Neural crest cell (in vitro differentiated cells): ENCODE measurements at places on chromosomes 11 and 22.

DNA sequence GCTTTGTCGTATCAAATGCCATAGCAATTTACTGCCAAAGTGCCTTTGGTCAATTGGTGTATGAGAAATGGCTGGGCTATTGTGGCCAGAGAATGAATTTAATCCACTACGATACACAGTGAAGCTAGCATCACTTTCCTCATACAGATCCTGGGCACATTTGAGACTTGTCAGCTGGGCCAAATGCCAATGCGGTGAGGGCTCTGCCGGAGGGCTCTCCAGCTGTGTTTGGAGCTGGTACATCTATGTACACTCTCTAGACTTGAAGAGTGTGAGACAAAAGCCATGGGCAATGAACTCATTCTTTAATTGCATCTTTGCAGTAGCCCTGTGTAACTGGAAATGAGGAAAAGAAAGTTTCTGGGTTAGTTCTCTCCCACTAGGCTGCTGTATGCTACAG is 1052.9 kb downstream of the NTM start:
- DNase-seq = no peak

- no peak for DNase-seq
Measured at GRCh38 chr22:37664249-37665101, 6.0 kb downstream of the PDXP start.

DNA sequence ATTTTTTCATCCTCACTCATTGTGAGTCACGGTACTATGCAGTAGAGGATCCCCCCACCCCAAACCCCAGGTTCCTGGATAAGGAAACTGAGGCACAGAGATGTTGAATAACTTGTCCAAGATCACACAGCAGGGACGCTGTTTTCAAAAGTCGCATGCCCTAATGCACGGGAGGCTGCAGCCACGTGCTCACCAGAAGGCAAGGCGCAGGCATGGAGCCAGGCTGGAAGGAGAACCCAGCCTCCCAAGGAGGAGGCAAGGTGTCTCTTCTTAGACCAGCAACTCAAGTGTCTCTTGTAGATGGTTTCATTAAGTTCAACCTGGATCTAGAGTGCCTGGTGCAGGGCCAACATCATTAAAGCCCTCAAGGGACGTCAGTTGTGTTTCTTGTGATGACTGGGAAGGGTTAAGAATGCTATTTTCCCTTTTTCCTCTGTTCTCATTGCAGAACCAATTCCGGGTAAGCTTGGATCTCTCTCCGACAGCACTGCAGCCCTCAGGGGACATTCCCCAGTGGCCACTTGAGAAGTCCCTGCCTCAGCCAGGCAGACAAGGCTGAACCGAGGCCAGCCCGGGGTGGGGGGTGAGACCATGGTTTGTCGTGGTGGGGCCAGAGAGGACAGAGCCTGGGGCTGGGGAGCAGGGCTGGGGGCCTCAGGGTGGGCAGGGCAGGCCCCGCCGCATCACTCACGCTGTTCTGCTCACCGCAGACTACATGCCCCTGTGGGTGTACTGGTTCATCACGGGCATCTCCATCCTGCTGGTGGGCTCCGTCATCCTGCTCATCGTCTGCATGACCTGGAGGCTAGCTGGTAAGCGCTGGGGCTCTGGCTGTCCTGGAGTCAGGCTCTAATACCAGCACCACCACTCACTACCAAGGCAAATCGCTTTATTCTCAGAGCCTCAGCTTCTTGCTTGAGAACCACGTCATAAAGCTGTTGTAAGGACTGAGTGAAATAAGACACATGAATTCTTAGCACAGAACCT is 15.7 kb downstream of the TMEM121B start:
- no peak for DNase-seq

DNA sequence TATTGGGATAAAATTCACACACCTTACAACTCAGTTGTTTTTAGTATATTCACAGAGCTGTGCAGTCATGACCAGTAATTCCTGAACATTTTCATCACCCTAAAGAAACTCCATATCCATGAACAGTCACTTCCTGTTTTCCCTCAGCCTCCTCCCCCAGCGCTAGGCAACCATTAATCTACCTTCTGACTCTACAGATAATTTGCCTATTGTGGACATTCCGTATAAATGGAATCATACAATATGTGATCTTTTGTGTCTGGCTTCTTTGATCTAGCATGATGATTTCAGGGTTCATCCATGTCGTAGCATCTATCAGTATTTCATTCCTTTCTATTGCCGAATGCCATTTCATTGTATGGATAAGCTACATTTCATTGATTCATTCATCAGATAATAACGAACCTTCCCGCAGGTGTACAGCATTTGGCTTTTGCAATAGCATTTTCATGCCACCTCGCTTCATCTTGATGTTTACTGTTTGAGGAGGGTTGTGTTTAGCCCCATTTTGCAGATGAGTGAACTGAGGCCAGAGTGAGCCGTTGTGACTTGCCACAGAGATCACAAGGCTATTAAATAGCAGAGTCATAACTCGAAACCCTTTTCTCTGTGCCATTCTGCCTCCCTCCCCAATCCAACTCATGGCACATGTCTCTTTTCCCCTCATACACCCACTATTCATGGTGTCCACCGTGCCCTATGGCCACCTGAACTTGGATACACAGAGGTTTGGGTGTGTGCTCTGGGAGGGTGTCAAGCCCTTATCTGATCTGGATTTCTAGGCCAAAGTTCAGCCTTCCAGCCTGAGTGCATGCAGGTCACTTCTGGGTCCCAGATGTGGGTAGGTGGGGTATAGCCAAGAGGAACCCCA is 11.1 kb upstream of the MYH9 start:
- no peak for DNase-seq

DNA sequence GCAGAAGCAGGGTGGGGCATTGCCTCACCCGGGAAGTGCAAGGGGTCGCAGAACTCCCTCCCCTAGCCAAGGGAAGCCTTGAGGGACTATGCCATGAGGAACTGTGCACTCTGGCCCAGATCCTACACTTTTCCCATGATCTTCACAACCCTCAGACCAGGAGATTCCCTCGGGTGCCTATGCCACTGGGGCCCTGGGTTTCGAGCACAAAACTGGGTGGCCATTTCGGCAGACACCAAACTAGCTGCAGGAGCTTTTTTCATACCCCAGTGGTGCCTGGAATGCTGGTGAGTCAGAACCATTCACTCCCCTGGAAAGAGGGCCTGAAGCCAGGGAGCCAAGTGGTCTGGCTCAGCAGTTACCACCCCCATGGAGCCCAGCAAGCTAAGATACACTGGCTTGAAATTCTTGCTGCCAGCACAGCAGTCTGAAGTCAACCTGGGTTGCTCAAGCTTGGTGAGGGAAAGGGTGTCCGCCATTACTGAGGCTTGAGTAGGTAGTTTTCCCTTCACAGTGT is 573.7 kb upstream of the ANO3 start:
- DNase-seq = no peak

DNA sequence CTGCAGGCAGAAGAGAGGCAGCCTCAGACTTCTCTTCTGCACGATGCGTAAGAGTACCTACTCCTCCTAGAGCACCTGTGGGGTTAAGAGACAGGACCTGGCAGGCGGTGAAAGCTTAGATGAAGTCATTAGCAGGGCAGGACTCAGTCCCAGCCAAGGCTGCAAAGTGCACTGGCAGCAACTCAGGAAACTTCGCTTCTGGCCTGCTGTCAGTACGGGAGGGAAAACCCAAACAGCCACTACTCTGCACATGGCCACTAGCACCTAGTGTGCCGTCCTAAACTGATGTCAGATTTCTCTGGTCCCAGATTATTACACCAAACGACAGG is 8.8 kb upstream of the KLHL35 start:
- no peak for DNase-seq

- no peak for DNase-seq
Measured at GRCh38 chr11:62555464-62556107, 9.0 kb upstream of the AHNAK start.

DNA sequence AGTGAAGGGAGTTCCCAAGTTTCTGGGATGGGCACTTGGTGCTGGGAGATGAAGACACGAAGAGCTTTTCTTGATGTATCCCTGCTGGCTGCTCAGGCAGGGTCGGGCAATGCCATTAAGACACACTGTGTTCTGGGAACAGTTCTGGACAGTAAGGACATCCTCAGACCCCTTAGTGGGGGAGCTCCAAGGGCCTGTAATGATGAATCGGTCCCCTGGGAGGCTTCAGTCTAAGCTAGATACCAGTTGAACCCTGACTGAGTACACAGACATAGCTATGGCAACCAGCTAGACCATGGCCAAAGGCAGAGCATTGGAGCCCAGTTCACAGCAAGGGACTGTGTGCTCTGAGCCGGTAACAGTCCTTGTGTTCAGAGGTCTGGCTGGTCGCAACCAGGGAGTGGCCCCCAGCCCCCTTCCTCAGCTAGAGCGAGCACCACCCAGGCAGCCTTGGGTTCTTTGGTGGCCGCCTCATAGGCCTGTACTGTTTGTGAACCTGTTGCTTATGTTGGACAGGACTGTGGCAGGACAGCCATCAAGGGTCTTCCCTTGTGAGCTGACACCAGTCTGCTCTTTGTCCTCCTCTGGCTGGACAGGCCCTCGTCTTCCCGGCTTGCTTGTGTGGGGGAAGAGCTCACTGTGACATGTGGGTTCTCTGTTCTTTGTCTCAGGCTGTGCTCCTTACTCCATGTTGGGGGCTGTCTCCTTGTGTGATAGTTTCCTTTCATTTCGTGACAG is 25.0 kb downstream of the MED15 start:
- DNase-seq = no peak

DNA sequence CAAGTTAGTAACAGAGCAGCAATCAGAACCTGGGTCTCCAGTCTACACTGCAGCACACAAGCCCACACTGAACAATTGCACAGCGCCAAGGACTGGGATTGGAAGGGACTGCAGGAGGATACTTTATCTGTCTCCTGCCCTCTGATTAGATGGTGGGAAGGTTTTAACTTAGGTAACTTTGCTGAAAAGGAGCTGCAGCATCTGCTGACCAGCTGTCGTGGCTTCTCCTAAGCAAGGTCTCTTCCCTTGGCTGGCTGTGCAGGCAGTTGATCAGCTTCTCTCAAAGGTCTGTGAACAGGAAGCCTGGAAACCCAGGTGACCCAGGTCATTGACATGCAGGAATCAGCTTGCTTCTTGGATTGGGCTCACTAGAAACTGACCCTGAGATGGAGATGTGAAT is 82.4 kb downstream of the ISX start:
- no peak for DNase-seq

DNA sequence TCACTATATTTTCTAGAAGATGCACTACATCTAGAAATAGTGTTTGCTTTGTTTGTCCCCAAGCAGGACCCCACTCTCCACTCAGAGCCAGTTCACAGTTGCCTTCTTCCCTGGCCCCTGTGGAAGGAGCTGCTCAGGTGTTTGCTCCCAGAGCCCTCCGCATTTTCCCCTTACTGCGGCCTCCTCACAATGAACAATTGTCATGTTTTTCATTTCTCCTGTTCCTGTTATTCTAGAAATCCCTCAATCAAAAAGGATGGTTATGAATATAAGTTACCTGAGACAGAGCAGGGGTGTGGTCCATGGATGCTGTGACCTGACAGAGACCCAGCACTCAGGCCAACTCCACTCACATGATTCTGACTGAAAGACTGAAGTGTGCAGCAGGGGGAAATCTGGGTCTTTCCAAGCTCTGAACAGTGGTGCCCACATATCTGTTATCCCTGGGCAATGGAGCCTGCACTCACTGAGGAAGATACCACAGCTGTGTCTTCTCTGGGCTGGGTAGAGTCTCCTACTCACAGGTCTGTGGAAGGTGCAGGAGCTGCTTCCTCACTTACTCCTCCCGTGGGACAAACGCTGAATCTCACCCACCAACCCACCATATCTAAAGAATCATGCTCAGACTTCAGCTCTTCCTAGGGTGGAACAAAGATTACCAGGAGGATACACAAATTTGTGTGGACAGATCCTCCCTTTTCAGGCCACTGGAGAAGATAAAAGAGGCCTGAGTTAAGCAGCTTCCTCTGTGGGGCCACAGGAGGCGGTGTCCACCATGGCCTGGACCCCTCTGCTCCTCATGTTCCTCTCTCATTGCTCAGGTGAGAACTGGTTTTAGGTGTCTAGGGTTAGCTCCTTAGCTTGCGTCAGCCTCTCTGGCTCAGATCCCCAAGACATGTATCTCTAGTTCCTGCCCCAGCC is 87.1 kb upstream of the TOP3B start:
- no peak for DNase-seq

GRCh38 chr22:50125029-50125428 is 35.2 kb downstream of the MOV10L1 start:
- no peak for DNase-seq

DNA sequence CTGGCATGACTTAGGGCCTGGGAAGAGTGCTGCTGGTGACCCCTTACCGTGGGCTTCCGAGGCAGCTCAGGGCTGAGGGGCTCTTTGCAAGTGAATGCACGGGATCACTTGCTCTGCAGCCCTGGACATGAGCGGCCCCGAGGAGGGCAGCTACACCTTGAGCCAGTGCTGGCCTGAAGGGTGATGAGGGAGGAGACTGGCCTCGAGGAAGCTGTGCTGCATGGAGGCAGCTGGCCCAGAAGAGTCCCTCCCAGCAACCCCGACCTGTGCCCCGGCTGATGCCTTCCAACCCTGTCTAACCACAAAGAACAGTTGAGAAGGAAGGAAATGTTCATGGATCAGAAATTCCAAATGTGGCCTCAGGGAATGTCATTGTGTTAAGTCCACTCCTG is 45.2 kb downstream of the TBX1 start:
- no peak for DNase-seq

DNA sequence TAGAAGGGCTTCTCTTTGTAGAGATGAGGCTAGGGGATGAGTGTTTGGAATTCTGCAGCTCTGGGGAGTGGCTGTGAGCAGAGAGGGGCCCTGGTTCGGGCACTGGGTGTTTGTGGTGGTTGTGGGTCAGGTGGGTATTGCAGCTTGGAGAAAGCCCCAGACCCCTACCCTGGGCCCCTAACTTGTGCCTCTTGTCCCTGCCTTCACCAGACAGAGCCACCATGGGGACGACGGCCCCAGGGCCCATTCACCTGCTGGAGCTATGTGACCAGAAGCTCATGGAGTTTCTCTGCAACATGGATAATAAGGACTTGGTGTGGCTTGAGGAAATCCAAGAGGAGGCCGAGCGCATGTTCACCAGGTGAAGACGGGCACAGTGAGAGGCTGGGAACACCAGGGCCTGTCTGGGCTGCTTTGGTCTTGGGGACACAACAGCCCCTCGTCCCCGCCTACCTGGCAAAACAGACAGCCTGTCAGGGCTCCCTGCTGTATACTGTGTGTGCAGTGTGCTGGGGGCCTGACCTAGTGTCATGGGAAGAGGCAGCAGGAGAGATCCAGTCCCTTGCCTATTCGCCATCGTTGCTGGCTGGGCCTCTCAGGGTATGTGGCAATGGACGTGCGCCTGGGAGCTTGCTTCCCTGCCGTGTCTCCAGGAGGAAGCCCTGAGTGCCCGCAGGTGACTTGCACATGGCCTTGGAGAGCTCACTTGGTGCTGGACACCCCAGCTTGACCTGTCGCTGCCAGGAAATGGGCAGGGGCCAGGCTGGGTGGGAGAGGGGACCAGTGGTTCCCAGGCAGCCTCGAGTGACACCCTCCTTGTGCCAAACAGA is 4.3 kb downstream of the INCENP start:
- DNase-seq = no peak

DNA sequence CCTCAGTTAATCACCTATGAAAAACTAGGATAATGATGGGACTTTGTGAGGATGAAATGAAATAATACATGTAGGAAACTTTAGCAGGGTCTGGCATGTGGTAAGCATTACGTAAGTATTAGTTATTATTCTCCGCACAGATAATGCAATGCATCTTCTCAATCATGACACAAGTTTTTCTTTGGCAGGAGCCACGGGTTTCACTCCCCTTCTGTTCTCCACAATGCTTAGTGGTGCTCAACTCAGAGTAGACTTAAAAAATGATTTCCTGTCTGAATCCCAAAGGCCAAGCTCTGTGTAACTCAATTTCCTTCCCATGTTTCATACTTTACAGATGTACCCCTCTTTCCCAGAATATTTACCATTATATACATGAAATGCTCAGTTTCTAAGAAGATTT is 82.9 kb downstream of the CCDC34 start:
- DNase-seq = no peak

- no peak for DNase-seq
Measured at GRCh38 chr11:124831897-124832296, 31.7 kb upstream of the MSANTD2 start.
